ENCODE measurements at places on chromosomes 12 and 14.

DNA sequence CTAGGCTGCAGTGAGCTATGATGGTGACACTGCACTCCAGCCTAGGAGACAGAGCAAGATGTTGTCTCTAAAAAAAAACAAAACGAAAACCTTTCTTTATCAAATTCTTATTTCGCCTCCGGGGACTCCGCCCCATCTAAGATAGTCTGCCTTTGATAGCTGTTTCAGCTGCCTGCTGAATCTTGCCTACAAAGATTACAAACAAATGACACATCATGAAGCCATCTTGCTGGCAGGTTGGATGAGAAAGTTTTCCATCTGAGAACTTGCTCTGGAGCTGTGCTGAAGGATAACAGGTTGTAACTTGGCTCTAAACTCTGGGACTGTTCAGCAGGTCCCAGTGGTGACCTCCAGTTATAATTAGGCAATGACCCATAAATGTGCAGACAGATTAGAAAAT lies 41.8 kb upstream of the AEBP2 start:
- DNase-seq, result no peak

- DNase-seq, result no peak
Observed at GRCh38 chr14:52735921-52736489, 6.0 kb downstream of the STYX start.

- DNase-seq, result peak; percentile 85
Observed at GRCh38 chr12:288687-289086, 26.1 kb upstream of the SLC6A13 start.

- peak; percentile 40 for DNase-seq
Observed at GRCh38 chr12:10709808-10710207, 13.3 kb downstream of the YBX3 start.

DNA sequence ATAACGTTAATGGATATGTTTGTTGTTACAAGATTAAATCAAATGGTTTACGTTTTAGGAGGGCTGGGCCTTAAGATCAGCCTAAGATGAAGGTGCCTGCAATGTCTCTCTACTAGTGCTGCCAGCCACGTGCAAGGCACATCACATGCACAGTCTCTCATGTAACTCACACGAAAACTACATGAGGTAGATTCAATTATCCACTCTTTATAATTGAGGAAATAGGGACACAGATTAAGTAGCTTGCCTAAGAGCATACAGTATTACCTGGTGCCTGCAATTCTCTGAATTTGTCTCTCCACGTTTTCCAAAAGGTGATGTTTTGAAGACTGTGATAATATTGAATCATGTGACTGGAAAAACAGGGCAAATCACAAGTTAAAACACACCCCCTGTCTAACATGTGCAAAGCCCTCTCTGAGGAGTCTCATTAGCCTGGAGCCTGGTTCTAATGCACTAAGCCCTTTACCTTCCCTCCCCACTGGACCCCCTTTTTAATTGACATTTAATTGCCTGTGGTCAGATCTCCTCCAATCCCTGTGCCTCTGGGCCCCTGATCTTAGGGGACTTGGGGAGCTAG lies 14.6 kb upstream of the ATP2A2 start:
- no peak for DNase-seq

DNA sequence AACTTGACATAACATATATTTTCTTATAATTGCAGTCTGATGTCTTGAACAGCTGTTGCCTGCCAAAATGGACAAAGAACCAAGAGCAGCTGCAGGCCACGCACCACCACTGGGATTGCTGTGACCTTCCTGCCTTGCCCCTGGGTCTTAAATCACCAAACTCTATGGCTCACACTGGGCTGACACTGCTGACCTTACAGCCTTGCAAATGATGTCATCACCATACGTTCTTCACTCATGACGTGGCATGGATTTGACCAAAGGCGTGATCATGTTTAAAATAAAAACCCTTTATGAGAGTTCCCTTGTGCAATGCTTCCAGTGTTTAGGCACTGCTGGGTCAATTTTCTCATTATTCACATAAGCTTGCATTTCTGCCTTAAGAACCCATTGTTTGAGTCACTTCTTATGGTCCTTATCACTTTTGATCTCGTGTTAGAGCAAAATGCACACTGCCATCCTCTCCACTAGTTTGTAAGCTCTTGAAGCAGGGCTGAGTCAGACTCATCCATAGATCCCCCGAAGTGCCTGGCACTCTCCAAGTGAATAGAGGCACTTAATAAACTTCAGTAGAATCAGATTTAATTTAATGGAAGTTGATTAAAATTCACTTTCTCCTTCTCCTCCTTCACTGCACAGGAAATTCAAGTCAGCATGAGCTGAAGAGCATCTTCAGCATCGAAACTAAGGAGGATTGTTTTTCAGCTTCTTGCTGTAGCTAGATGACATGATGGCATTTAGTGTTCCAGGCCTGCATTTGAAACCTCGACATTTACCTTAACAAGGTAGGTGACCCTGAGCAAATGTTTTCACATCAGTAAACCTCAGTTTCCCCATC lies 132.4 kb upstream of the PZP start:
- DNase-seq, result no peak

GRCh38 chr12:92556141-92556540 lies 146.6 kb upstream of the PLEKHG7 start:
- no peak for DNase-seq

Data from right cardiac atrium (tissue), 5 donors.